ENCODE measurements at places on chromosomes 6 and 20. TPM values are rescaled to one million over a fixed set of nuclear protein-coding genes. Genes with fewer than 3 reads are reported as not detected.

DNA sequence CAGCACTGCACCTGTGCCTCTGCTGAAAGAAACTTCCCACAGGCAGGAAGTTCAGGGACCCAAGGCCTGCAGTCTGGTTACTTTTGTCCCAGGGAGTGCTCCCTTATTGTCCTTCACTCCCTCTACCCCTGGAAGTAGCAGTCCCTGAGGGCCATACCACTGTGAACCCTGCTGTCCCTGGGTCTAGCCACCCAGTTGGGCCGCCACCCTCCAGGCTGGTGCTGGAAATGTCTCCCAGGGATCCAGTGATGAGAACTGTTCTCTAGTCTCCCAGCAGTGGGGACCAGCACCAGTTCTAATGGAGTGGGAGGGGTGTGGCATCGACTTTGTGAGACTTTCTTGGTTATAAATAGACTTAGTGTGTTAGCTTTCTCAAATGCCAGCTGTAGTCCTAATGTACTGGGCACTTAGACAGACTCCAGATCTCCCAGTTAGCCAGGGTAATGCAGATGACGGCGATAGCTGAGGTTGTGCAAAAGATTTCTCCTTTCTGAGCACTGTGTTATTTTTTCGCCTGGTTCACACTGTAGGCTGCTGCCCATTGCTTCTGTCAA is 462.5 kb downstream of the CDH26 start:
- DNase-seq, result no peak

LAMA2 gene
- total RNA-seq, result 17.0 TPM

- DNase-seq, result no peak
Measured at GRCh38 chr6:40425192-40425919, 161.8 kb downstream of the LRFN2 start.

- DNase-seq, result no peak
Measured at GRCh38 chr6:88586371-88587149, 376.9 kb downstream of the RNGTT start.

DNA sequence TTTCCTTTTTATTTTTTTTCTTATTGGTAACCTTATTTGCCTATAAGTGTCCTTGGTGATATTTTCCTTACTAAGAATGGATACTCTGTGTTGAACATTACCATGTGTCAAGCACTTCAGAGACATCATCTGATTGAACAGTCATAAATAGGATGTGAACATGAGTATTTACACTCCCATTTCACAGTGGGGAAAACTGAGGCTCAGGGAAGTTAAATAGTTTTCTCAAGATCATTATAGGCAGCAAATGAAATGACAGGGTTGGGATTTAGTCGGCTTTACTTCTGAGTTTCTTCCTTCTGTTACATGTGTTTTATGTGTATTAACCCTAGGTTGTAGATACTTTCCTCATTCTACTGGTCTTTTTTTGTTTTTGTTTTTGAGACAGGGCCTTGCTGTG is 35.3 kb downstream of the TPX2 start:
- DNase-seq, result no peak

DNA sequence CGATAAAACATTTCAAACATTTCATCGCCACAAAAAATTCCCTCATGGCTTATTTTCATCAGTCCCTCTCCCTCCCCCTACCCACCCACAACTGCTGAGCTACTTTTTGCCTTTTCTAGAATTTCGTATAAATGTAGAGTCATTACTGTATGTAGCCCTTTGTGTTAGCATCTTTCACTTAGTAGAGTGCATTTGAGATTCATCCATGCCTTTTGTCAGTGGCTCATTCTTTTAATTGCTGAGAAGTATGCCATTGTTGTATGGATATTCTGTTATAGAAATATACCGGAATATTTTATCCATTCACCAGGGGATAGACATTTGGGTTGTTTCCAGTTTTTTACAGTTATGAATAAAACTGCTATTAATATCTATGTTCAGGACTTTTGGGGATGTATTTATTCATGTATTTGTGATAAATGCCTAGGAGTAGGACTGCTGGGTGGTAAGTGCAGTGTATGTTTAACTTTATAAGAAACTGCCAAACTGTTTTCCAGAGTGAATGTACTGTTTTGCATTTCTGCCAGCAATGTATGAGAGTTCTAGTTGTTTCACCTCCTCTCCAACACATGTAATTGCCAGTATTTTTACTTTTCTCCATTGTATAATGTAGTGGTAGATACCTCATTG is 50.4 kb downstream of the FOXO3 start:
- DNase-seq, result no peak

- no peak for DNase-seq
Measured at GRCh38 chr6:68834551-68834950, 199.5 kb downstream of the ADGRB3 start.

DNA sequence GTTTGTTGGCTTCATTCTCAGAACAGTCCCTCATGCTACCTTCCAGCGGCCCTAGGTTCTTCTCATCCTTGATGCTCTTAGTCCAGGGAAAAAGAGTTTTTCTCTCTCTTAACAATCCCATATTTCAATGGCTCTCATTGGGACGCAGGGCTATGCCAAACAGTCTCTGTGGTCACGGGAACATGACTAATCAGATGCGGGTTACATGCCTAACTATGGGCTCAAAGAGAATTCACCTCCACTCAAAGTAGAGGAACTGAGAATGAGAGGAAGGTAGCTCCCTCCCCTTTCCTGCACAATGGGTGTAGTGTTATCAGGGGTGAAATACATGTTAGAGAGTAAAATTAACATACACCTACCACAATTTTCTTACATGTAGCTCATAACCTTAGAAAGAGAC is 18.1 kb upstream of the ATRN start:
- DNase-seq, result no peak

DNA sequence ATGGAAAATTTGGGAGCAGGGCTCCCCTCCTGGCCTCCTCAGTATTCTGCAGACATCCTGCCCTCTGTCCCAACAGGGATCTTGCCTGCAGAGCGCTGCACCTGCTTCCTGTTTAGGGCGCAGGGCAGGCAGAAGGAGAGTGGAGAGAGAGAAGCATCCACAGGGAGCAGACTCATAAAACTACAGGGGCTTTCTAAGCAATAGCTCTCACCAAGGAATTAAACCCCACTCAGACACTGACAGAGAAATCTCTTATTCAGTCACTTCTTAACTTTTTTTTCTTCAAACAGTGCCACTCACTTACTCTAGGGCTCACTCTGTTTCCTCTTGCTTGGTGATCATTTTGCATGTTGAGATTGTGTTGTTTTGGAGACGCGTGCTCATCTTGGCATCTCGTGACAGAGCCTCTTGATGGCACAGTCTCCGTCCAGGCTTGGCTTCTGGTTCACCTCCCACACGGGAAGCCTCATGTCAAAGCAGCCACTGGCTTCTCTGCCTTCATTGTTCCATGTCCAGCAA is 153.1 kb upstream of the INSM1 start:
- DNase-seq, result no peak

ADGRB3 gene
- 2.3 TPM for total RNA-seq

GRCh38 chr6:169890049-169890448 is 138.6 kb downstream of the ERMARD start:
- DNase-seq, result peak; percentile 19

GRCh38 chr6:42359021-42359420 is 92.7 kb downstream of the TRERF1 start:
- DNase-seq, result no peak

DNA sequence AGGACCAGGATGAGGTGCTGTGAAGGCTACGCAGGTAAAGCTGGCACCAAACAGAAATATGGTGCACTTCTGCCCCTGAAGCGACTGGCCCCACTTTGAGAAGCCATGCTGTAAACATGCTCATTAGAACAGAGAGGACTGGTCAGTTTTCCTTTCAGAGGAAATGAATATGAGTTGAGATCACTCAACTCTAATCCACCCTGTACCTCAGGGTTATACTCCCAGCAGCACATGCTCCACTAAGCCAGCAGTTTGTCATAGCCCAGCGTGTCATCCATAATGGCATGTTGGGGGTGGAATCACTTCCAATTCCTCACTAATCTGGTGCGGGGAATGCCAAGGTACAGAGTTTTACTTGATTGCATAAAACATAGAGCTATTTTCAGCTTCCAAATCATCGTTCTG is 98.1 kb downstream of the HIVEP2 start:
- DNase-seq, result no peak

DNA sequence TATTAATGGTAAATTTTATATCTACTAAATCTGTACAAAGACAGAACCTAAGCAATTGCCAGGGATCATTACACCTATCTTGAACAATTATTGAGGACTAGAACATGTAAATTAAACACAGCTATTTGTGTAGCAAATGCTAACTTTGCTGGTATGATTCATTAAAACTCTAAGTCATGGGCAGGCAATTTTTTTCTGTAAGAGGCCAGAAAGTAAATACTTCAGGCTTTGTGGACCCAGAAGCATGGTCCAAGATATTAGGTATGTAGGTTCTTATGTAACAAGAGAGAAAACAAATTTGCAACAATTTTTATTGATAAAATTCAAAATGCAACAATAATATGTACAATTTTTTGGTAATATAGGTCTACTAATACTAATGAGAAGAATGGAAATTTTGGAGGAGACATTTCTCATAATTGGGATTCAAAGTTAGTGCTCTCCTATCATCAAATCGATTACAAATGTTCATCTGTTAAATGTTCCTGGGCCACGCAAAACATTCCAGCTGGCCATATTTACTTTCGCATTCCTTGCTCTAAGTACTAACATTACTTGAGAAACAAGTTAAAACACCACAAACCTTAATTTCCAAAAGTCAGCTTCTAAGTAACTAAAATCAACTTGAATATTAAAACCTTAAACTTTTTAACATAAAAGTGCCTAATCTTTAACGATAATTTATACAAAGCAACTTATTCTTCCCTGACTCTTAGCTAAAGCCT is 4.3 kb downstream of the TMEM30A start:
- no peak for DNase-seq

SYTL3 gene
- total RNA-seq, result 0.28 TPM

- DNase-seq, result no peak
Measured at GRCh38 chr6:124069230-124069950, 265.7 kb downstream of the NKAIN2 start.

PRSS35 gene
- total RNA-seq, result under 0.01 TPM

DNA sequence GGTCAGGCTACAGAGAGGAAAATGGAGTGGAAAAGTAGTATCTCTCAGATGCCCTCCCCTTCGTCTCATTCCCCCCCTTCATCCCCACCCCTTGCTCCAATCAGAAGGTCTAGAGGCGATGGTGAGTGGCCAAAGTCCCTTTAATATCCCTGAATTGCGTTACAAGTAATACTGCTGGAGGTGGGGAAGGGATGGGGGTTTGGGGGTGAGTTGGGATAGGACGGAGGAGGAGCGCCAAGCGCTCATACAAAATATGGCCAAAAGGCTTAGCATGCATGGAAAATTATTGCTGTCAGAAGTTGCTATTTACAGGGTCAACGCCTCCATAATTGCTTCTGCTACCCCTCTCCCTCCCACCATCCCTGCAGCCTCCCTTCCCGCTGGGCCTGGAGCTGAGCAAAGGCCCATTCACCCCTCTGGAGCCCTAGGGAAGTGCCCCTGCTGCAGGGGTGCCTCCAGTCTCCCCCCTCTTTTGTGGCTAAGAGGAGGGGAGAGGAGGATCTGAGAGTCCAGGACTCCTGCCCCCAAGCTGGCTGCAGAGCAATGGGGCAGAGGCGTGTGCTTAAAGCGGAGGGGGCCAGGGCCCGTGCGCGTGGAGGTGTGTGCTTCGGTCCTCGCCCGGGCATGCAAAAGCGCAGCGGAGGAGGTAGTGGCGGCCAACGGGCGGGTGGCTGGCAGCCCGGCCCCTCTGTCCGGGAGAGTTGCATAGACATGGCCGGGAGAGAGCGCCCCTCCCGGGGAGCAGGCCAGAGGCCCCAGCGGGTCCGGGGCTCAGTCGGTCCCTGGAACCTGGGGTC is 8.7 kb upstream of the SRXN1 start:
- DNase-seq, result no peak

GRCh38 chr6:106789428-106790148 is 160.2 kb downstream of the QRSL1 start:
- no peak for DNase-seq

- no peak for DNase-seq
Measured at GRCh38 chr6:130202782-130203181, 20.0 kb downstream of the SAMD3 start.

TTK gene
- total RNA-seq, result 21.1 TPM

GRCh38 chr6:157486572-157486971 is 105.6 kb downstream of the ZDHHC14 start:
- no peak for DNase-seq
